Right kidney (tissue), 9 donors: ENCODE measurements at places on chromosomes 3 and 15.

DNA sequence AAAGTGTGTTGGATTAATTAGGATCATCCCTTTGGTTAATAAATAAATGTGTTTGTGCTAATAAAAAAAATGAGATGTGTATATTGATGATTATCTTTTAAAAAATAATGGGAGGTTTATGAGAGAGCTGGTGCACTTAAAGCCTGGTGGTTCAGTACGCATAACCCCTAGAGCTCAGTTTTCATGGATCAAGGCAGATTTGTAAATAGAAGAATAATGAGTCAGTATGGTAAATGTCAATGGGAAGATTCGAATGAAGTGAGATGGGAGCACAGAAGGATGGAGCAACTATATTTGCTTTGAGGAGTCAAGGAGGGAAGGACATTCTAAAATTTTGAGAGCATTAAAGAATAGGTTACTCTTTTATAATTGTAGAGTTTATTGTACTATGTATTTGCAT, 35.4 kb downstream of the AKAP13 start:
- no peak for DNase-seq

GRCh38 chr15:87967951-87968350, 288.6 kb downstream of the NTRK3 start:
- no peak for DNase-seq

DNA sequence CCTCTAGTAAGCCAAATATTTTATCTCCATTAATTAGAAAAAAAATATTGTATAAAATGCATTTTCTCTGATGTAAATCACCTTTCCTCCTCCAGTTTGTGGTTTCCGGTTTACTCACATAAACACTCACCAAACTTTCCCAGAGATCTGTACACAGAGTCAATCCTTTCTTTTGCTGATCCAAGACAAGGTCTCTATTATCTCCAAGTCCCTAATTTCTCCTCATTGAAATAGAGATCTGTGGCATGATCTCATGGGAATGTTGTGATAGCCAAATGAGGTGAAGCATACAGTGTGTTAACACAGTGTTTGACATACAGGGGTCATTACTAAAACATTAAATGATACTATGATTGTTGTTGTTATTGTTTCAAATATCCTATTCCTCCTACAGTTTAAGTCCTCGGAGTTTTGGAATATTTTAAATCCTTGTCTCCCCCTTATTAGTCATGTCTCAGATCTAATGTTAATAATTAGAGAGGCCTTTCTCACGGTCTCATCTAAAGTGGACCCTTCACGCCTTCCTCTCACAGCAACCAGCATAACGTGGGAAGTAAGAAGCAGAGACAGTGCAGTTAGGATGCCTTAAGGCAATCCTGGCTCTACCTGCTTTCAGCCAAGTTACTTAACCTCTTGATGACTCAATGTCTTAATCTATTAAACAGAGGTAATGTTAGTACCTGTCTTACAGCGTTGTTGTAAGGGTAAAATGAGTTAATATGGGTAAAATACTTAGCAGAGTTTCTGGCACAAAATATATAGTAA, 333.3 kb downstream of the GRM7 start:
- DNase-seq: no peak

DNA sequence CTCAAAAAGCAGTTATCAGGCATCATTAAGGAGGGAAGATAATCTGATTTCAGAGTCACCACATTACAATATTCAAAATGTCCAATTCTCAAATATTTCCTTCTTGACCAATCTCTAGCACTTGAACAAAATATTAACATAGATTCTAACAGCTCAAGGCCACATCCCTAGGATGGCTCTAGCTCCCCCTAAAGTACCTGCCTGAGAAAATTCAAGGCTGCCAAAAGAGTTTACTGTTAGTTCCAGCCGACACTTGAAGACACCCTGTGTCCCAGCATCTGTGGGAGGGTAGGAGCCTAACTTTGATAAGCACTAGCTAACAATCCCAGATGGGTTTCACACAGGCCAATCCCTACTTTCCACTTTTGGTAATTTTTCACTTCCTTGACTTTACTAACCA, 10.4 kb downstream of the NSMCE3 start:
- no peak for DNase-seq
